ENCODE measurements at places on chromosomes 2 and 18.

DNA sequence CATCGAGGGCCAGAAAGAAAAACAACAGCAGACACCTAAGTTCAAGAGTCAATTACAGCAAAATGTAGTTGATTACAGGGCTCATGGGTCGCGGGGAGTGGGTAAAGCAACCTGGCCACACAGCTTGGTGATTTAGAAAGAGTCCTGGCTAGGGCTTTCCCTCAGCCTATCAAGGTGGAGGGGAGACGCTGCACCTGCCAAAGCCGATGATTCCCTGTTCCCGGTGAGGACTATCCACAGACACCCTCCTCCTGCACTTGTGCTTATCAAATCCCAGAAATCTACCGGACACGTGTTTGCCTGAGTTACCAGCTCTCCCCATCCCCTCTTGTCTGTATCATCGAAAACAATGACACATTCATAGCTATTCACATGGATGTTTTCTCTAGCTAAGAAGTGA lies 7.0 kb upstream of the SOX11 start:
- no peak for DNase-seq

GRCh38 chr18:44732599-44732998 lies 51.9 kb downstream of the SETBP1 start:
- DNase-seq: no peak

- DNase-seq: no peak
Measured at GRCh38 chr18:50717563-50717962, 102.3 kb downstream of the MRO start.

- DNase-seq: no peak
Measured at GRCh38 chr2:86175828-86176227, 19.4 kb downstream of the IMMT start.

DNA sequence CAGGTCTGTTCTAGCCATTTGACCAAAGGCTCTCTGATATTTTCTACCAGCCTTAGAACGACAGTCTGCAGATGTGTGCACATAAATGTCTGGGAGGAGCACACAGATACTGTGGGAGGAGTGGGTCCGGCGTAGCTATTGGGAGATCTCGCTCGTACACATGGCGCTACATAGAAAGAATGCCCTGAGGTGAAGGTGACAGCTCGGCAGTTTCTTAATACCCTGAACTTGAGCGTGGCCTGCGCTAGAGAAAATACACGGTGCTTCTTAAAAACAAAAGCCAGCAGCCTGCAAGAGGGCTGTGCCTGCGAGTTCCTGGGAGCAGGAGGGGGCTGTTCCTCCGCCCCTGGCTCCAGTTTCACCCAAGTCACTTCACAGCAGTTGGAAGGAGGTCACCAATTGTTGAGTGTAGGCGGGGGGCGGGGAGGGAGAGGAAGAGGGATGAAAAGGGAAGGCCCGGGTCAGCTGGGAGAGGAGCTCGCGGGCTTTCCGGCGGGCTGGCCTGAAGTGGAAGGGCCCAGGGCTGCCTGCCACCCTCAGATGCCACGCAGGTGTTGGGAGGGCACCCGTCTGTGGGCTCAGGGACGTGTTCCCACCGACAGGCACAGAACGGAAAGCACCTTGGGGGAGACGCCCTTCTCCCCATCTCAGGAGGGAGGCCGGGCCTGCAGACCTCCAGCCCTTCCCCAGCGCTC lies 124.7 kb upstream of the ZNF516 start:
- no peak for DNase-seq

DNA sequence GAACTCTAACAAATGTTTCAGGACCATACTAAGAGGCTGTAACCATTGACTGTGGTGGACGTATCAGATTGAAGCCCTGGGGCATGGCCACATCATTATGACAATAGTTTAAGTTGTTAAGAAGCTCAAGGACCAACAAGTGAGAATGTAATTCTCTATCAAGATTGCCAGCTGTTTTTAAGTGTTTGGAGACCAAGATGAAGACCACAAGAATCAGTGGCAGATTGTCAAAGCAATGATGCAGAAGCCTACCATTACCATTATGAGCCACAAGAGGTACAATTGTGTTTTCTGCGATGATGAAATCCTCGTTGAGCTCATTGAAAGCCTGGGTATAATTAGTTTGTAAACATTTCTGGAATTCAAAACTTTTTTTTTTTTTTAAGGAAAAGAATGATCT lies 261.1 kb upstream of the ZEB2 start:
- no peak for DNase-seq

- DNase-seq: no peak
Measured at GRCh38 chr2:73564986-73565385, 77.2 kb downstream of the NAT8 start.

DNA sequence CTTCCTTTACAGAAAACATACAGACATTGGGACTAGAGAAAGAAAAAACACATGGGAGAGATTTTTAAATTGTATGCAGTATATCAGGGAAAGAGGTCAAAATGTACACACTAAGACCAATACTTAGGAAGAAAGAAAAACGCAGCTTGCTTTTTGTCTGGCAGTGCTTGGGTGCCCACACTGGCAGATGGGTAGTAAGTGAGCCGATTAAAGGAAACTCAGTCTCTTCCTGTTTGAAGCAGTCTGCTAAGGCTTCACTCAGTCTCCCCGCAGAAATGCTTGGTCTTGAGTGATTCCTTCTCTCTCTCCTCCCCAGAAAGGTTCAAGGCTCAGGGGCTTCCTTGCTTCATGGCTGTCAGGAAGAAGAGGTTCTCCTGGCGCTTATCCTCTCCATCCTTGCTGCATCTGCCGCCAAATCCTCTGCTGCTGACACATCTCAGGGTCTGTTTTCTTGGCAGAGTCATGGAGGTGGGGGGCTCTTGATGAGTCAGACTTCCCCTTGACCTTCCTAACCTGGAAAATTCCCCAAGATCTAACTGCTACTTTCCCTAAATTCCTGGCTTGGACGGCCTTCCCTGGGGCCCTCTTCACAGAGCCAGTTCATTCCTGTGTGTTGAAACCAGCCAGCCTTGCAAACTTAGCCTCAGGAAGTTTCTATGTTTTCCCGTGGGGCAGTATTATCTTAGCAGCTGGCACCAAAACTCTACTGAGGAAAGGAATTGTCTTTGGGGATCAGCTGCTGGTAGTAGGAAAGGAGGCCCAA lies 10.5 kb upstream of the TMSB10 start:
- no peak for DNase-seq

DNA sequence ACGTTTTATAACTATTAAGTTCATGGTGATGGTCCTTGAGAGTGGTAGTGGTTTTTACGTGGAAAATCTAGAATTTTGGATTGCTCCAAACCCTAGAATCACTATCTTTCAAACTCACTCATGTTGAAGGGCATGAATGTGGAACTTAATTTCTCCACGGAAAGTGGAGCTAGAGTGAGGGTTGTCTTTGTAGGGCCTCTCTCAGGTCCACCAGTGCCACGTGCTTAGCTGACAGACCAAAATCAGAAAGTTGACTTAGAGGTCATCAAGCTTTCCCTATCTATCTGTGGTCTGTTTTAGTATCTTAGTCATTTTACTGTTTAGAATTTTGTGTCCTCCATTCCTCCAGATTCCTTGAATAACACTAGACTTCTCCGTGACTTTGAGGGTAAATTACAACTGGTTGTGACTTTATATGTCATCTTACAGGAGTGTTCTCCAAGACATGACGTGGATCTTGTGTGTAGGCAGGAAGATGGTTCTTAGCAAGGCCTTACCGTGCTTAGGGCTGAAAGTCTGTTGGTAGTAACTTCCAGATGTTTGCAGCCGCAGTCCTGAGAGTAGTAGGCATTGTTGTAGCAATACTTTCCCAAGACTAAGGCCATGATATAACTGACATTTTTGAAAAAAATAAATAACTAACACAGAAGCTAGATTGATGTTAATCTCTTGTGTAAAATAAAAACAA lies 26.8 kb downstream of the DIS3L2 start:
- no peak for DNase-seq

- no peak for DNase-seq
Measured at GRCh38 chr2:62202019-62202722, 6.3 kb downstream of the B3GNT2 start.

DNA sequence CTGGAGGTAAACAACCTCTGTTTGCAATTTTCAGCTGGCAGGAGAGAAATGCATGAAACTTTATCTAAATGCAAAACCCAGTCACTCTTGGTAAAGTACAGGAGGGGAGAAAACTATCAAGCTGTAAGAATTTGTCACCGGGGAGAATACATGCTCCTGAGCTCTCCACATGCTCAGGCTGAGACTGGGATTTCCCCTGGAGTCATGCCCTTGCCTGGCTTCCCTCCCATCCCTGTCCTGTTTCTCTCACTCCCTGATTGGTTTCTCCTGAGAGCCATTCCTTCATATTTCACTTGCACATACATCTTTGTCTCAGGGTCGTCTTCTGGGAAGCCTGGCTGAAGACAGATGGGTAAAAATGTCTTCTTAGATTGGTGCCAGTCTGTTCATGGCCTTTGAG lies 52.9 kb upstream of the SPATS2L start:
- DNase-seq: no peak

GRCh38 chr2:40450796-40451430 lies 977 bp downstream of the SLC8A1 start:
- peak; percentile 35 for DNase-seq

DNA sequence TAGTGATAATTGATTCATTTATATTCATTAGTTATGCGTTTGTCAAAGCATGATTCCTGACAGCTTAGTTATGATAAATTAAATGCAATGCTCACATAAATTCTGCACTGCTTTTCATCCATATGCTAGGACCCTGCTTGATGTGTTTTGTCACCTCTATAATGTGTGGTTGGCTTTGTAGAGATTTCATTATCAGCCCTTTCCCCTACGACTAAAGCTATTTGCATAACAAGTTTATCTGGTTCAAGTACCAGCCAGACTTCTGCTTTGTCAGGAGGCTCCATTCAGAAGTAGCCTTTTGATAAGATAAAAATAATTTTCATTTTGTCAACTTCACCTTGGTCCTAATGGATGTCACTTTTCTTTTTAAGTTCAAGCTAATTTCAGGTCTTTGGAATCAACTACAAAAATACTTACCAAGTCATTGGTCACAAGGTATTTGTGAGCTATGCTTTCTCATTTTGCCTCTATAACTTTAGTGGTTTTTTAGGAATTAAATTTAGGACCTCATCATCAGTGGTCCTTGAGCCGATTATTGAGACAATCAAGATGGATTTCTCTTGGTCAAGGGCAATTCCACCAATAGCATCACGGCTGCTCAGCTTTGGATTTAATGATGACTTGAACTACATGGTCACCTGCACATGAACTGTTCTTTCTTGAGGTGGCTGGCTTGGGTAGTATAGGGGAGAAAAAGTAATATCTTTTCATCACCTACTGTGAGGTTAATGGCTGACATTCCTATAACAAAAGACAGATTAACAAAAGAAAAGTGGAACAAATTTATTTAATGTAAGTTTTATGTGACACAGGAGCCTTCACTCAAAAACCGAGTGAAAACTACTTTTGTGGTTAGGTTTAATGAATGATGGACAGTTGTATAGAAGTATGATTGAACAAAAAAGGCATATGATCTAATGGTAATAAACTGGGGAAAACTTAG lies 162.1 kb downstream of the MYO3B start:
- DNase-seq: no peak

DNA sequence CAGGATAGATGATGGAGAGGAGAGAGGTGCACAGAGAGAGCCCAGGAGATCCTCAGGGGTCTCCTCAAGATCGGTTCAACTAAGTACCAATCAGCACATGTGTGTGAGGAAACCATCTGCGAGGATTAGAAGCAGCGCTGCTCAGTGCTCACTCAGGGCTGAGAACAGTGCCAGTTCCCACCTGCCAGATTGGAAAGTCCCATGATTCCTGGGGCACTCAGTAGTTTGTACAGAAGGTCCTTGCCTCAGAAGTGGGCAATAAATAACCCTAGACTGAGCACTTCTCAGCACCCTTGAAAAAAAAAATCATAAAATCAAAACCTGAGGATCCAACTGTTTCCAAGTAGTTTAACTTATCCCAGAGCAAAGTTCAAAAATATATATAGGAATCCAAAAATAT lies 53.8 kb downstream of the SEMA4F start:
- DNase-seq: no peak

DNA sequence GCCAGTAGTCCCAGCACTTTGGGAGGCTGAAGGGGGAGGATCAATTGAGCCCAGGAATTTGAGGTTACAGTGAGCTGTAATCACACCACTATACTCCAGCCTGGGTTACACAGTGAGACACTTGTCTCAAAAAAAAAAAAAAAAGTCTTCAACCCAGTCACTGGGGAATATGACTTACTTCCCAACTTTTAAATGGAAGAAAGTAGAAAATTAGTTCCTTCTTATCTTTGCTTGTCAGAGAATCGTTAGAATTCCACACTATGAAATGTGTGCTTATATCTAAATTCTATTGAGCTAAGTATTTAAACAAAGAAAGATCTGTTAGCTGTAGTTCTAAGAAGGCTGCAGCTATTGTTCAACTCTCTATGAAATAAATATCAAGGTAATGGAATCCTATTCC lies 22.4 kb downstream of the DYNC2LI1 start:
- no peak for DNase-seq

GRCh38 chr18:46412916-46413315 lies 244.1 kb downstream of the LOXHD1 start:
- no peak for DNase-seq

- DNase-seq: no peak
Measured at GRCh38 chr2:5942204-5942603, 250.0 kb downstream of the SOX11 start.

GRCh38 chr2:168976034-168976654 lies 55.0 kb downstream of the ABCB11 start:
- DNase-seq: no peak

- DNase-seq: no peak
Measured at GRCh38 chr2:99942561-99943347, 199.6 kb downstream of the AFF3 start.
